T-cell (primary cell): ENCODE measurements at places on chromosomes 7 and 10. TPM values are rescaled to one million over a fixed set of nuclear protein-coding genes. Genes with fewer than 3 reads are reported as not detected.

DNA sequence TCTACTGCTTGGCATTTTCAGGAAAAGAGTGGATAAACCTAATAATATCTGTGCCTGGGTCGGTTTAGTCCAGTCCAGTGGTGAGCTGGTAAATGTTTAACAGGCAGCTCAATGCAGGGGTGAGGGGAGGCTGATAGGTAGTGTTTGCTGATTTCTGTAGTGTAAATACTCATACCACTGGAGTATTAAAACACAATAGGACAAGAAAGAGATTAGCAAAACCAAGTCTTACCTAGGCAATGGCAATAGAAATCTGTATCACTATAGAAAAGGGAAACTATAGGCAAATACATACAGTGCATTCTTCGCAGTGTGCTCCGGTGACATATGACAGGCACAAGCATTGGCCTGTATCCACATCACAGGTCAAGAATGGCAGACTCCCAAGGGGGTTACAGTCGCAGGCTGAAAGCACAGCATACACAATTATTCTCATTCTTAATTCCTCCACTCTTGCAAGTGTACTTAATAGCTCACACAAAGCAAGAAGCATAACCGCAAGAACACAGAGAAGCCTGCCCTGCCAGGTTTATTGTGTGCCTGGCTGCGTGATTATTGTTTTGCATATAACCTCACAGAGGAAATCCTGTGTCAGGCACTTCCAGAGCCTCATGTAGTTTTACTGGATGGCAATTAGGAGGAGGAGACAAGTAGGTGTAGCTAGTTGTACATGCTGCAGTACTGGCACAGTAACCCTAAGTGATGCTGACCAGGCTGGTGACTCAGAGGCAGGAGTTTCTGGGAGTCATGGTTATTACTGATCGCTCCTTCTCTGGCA, 35.0 kb downstream of the LAMB4 start:
- DNase-seq = no peak

DNA sequence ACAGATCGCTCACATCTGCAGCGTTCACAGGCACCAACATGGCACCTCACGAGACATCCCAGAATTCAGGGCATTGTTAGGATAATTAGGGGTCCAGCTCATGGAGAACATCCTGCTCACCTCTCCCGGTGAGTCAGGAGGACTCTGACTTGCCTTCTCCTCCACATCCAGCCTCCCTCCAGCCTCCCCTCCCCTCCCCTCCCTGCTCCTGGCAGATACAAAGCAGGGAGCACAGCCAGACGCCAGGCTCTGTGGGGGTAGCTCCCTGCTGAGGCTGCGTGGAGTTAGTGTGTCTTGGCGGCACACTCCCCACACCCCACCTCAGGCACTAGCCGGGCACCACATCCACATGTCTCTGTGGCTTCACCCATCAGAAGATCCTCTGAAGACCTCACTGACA, 320.6 kb downstream of the CXCL12 start:
- no peak for DNase-seq

DNA sequence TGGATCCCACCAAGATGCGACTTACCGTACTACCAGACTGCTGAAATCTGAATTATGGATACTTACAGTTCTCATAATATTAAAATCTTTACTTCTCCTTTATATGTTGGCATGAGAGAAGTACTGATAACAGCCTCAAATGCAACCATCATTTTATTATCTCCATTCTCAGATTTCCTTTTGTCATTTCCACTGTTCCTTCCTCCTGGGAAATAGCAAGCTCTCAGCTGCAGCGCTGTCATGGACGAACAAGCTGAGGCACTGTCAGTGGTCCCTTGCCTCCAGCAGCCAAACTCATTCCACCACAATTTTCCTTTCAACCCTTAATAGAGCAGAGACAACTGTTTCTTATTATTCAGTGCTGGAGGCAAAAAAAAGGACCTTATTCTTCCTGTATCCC, 478.4 kb downstream of the ARL4A start:
- no peak for DNase-seq

CNPY1 gene
- not detected for total RNA-seq

DNA sequence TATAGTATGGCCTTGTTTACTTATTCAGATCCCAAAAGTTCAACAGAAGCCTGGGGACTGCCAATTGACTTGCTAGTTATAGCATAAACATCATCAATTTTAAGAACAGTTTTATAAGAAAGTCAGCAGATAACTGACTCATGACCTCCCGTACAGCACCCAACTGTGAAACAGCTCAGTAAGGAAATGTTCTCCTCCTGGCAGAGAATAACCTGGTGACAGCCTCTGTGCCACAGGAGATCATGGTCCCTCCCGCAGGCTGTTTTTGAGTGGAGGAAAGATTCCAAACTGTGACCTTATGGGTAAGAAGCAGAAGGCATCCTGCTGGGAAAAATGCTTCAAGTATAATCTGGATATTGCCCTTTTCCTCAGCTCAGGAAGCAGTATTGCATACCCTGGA, 182.5 kb downstream of the SEMA3D start:
- DNase-seq = no peak

GRCh38 chr7:46832136-46832535, 749.8 kb downstream of the TNS3 start:
- no peak for DNase-seq

DNA sequence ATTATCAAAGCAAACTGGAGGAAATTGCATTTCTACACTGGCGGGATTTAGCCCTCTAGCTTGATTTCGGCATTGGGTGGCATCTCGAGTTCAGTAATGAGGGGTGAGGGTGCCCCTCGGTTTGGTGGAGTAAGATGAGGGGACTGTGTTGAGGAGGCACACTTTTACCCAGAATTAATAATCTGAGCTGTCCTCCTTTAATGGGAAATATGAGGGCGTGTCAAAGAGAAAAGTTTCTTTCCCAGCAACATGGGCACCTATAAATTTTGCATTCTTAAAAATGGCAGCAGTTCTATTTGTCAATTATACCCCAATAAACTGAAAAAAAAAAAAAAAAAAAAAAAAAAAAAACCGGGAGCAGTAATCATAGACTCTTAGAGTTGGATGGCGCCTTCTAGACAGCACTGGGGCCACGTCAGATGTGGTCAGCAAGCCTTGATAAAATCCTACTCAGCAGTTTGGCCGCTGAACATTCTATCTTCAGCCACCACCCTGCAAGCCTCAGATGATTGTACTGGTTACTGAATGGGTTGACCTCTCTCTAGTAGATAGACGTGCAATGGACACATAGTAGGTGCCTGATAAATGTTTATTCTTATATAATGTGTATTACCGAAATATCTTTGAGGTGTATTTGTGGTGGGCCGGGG, 931 bp downstream of the PAPSS2 start:
- no peak for DNase-seq

CREM gene
- total RNA-seq = 50.8 TPM

HTR5A gene
- not detected for total RNA-seq

TFEC gene
- total RNA-seq = 0.51 TPM

DNA sequence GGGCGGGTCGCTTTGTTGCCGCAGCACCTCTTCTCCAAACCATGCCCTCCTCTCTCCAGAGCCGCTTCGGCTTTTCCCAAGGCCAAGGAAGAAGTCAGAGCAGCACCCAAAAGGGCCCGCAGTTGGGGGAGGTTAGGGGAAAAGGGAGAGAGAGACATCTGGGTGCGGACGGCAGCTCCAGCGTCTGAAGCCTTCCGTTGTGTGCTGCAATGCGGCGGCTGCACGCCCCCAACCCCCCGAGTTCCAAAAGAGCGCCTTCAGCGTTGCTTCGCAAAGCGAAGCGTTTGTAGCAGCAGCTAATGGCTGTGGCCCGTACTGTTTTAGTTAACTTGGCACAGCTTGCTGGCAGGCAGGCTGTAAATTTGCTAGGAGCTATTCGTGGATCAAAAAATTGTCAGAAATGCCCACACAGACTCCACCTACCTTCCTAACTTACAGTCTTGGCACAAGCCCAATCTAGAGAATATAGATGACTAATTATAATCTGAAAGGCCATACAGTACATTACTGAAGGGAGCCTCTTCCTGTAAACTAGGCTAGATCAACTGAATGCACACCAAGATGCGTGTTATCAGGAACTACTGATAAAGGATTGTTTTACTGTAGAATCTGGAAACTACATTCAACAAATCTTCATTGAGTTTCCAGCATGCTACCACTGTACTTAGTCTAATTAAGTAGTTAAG, 1.1 kb upstream of the KBTBD2 start:
- peak; percentile 52 for DNase-seq

DNA sequence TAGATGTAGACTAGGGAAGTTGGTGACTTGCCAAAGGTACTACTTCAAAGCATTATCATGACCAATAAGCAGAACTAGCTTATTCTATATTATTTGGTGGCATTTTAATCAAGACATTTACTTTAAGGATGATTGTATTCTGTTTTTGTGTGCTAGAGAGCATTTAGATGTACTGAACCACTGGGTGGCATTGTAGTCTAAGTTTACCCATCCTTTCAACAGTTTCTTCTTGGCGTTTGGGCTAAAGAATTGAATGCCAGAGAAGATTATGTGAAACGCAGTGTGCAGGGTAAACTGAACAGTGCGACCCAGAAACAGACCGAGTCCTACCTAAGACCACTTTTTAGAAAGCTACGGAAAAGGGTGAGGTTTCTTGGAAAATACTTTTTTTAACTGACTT, 26.8 kb downstream of the PRPF18 start:
- DNase-seq = no peak

GRCh38 chr10:80945264-80945880, 407.7 kb downstream of the SH2D4B start:
- no peak for DNase-seq

GRCh38 chr10:73591935-73592699, 975 bp upstream of the USP54 start:
- DNase-seq = no peak

- no peak for DNase-seq
Measured at GRCh38 chr7:158324397-158325360, 262.9 kb downstream of the PTPRN2 start.

DNA sequence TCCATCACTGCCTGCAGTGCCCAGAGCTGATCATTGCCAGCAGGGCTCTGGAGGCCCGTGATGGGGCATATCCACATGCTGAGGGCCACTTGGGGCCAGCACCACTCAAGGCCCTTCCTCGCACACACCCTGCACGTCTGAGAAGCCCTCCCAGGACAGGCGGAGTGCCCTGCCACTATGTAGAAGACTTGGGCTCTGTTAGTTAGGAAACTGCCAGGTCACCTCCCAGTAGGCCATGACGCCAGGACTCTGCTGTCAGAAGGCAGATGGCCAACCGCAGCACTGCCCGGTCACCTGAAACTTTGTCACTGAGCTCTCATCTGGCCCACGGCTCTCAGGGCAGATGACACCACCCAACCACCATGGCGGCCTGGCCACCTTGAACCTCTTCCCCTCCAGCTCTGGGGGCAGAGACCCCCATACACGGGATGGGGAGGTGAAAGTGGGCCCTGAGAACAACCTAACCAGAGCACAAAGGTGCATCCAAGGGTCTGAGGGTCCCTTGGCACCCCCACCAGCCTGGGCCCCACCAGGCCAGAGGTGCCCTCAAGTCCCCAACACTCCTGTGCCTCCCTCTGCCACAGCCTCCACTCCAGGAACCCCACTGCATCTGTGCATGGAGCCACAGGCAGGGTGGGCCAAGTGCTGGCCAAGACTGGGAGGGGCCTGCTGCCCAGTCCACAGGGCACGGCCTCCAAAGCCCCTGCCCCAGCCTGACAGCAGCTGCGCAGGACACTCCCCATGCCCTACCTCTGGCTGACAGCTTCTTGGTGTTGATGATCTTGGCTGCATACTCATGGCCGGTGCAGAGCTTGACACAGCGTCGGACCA, 41.8 kb downstream of the CAMK2B start:
- DNase-seq = no peak

- DNase-seq = no peak
Measured at GRCh38 chr10:59465088-59465487, 102.7 kb upstream of the FAM13C start.

- no peak for DNase-seq
Measured at GRCh38 chr10:48792687-48793096, 108.0 kb downstream of the WDFY4 start.

DRGX gene
- not detected for total RNA-seq

NCF1 gene
- 2.6 TPM for total RNA-seq

DNA sequence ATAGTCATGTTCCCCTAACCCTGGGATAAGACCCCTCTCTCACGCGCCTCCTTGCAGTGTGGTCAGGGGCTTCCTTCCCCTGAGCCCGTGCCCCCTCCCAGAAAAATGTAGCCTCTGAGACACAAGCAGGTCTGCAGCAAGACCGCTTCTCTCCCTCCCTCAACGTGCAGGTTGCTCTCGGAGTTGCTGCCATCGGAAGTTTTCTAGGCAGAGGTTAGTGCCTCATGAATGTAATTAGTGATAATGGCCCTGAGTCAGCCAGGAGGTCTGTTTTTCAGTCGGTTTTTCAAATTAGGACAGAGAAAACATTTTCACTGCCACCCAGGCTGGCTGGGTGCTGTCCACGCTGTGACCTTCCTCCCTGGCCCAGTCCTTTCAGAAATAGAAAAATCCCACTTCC, 43.2 kb upstream of the PRLHR start:
- DNase-seq = no peak

- no peak for DNase-seq
Measured at GRCh38 chr10:49407151-49407550, 11.3 kb upstream of the DRGX start.

DNA sequence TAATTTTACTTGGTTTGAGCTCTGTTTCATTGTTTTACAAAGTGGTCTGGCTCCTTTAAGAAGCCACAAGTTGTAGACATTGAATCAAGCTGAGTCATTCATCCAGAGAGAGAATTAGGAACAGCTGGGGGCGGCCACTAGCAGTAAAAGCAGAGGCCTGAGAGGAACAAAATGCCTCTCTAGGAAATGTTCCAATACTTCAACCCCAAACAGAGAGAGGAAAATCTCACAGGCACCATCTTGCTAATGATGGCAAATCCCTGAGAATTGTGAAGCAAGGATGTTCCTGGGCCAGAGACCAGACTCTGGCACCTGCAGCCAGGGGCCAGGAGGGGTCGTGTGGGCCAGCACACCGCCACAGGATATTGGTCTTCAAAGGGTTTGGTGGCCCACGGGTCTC, 26.5 kb upstream of the TRIL start:
- no peak for DNase-seq
